ENCODE measurements at places on chromosomes 2 and 18.

DNA sequence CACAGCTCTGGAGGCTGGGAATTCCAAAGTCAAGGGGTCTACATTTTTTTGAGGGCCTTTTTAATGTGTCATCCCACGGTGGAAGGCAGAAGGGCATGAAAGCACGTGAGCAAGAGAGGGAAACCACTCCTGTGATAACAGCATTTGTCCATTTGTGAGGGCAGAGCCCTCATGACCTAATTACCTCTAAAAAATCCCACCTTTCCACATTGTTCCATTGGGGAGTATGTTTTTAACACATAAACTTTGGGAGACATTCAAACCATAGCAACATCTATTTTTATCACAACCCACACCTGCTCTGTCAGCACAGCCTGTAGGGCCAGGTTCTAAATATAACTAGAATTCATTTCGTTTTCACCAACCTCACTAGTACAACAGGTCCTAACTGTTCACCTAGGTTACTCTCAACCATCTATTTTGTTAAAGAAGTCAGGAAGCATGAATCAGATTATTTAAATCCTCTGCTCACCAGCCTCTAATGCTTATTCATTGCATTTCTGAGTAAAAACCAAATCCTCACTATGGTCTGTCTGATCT, 92.2 kb upstream of the DPP10 start:
- DNase-seq = no peak

DNA sequence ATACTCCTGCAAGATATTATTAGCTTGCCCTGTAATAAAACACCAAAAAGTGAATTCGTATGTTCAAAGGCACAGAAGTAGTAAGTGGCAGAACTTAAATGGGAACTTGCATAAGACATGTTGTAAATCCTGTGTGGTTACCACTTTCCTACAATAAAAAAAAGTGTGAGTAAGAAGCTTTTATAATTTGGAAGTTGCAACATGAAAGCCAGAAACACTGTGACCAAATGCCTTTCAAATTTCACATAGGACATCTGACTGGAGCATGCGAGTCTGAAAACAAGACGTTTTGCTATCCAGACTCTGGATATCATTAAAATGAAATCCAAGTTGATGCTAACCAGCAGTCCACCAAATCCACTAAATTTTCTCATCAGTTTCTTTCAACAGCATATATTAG, 886.2 kb upstream of the NRXN1 start:
- no peak for DNase-seq

DNA sequence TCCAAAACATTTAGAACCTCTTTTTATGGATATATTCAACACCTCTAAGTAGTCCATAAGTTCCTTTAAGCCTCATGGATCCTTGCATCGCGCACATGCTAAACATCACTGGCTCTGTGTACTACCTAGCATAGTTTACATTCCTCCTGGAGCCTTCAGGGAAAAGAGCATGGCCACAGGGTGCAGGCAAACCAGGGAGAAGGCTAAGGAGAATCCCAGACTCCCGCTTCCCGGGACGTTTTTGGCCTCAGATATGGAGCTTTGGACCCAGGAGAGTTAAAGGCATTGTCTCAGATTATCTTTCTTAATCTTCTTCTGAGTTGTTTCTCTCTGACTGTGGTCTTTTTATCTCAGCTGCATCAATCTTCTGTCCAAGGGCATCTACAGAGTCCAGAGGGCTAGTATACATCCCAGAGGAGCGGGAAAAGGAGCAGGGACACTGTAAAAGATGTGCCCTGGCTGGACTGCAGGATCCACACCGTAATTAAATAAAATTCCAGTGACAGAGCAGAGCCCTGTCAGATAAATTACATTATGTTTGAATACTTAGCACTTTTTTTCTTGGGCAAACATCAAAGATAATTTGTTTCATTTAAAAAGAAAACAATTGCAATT, 36.9 kb downstream of the RIT2 start:
- no peak for DNase-seq

DNA sequence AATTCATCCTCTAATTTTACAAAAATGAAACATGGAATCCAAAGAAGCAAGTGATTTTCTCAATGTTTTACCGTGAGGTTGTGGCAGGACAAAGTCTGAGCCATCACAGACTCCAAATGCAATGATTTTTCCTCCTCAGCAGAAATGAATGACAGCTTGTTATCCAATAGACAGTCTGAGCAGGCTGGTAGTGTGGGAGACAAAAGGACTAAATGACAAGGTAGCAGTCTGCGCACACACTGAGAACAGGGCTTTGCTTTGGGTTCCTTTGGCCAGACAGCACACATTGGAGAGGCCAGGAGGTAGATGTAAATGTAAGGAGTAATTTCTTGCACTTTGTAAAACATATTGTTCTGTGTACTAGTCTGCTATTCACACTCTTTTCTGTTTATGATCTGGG, 50.3 kb upstream of the RGPD4 start:
- no peak for DNase-seq

- DNase-seq = peak; percentile 65
These were observed 208.3 kb downstream of the NDUFA10 start for GRCh38 chr2:239816576-239817467.

DNA sequence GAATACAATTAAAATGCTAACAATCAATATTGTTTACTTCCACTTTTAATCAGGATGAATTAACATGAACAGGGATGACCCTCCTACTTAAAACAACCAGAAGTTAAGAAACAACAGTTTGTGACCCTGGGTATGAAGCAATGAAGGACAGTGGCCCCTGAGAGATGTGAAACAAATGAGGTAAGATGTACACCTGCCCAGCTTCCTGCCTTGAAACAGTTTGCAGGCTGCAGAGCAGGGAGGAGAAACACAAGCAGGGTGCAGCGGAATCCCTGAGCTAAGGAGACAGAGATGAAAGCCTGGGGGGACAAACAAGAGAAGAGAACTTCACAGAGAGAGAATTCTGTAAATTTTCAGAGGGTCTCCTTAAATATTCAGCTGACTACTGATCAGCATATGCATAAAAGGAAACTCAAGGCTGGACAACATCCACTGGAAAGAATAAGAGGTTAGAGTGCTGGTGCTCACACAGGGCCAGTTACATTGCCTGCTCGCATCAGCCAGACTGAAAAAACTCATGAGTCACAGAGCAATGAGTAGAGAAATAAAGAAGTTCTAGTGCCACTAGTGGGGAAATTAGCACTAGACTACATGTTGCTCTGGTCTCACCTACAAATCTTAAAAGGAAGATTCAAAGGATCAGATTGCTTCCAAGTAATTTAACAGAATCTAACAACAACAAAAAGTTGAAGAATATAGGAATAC, 106.4 kb downstream of the PID1 start:
- DNase-seq = no peak

GRCh38 chr18:79876497-79876896, 75.0 kb downstream of the SLC66A2 start:
- DNase-seq = peak; percentile 66

GRCh38 chr2:77873506-77873905, 351.3 kb upstream of the LRRTM4 start:
- DNase-seq = no peak

DNA sequence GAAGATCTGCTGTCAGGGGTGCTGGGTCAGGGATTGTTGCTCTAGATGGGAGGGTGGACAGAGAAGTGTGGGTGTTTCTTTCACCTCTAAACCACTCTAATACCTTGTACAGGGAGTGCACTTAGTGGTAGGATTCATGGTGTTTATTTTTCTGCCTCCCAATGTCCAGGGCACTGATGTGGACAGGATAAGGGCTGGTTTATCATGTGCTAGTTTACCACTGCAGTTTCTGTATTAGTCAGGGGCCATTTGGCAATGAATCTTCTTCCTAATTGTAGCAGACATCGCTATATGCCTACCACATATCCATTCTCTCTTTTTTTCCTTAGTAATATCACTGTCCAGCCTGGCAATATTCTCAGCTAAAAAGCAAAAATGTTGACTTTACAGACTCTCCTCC, 50.3 kb upstream of the LRRTM1 start:
- DNase-seq = no peak

GRCh38 chr18:12820506-12820905, 63.5 kb downstream of the PTPN2 start:
- no peak for DNase-seq

- no peak for DNase-seq
These were observed 5.3 kb upstream of the VPS4B start for GRCh38 chr18:63427558-63427957.

- no peak for DNase-seq
These were observed 61.2 kb upstream of the SPP2 start for GRCh38 chr2:233989221-233989858.

DNA sequence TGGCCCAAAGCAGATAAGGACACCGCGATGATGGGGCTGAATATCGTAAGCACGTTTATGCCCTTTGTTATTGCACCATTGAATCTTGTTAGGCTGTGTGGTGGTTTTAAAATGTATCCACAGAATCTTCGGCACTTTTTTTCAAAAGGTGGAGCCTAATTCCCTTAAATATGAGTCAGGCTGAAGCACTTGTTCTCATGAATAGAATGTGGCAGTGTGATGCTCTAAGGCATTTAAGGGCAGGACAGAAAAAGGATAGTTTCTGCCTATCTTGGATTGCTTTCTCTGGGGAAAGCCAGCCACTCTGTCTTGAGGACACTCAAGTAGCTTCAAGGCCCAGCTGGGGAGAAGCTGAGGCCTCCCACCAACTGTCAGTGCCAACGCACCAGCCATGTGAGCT, 39.6 kb downstream of the ABCA12 start:
- no peak for DNase-seq

All from suprapubic skin (tissue), 4 donors.